SK-N-SH (cell line): ENCODE measurements at places on chromosomes 5 and 9.

GRCh38 chr5:6427694-6428093 lies 21.0 kb upstream of the UBE2QL1 start:
- no peak for DNase-seq

- no peak for DNase-seq
Measured at GRCh38 chr5:54859316-54859715, 126.1 kb downstream of the ESM1 start.

DNA sequence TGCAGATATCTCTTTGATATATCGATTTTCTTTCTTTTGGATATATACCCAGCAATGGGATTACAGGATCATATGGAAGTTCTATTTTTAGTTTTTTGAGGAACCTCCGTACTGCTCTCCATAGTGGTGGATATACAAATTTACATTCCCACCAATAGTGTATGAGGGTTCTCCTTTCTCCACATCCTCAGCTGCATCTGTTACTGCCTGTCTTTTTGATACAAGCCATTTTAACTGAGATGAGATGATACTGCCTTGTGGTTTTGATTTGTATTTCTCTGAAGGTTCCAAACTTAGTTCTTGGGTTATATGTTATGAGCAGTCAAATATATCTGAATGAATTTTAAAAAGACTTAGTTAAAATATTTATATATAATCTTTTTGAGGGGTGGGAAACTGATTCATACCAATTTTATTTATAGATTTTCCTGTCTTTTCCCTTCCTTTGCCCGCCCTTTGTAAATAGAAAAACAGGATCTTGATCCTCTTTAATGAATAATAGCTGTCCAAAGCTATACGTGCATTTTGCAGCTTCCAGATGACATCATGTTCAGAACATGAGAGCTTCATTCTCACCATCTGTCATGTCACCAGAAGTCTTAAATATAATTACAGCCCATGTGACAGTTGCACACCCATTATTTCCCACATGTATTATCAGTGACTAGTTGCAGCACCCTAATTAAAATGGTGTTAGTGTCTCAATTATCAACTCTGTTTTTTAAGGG lies 6.2 kb upstream of the ARHGEF28 start:
- DNase-seq: no peak

DNA sequence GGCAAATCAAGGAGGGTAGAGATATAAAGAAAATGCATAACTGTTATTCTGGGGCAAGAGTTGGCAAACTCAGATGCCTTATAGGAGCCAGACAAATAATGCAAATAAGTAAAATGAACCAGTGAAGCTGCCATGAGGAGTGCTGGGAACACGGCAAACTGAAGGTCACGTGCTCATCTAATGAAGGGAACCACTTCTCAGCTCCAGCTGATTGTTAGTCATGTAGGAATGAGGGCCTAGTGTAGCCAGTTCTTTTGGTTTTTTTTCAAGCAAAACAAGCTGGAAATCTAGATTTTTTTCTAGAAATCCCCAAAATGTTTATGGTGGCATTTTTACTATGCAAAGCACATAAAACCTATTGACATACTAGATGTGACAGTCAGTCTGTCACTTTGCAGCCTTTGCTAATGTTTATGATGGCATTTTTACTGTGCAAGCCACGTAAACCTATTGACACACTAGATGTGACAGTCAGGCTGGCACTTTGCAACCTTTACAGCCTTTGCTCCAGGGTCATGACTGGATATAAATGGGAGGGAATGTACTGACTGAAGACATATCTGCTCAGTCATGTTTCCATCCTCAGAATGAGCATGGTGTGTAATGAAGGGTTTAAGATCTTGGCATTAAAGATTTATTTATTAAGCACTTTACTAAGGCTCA lies 39.4 kb downstream of the RUSC2 start:
- DNase-seq: no peak

- no peak for DNase-seq
Measured at GRCh38 chr5:147668385-147668784, 114.1 kb downstream of the JAKMIP2 start.

GRCh38 chr5:74639807-74640449 lies 600 bp downstream of the ENC1 start:
- peak; percentile 76 for DNase-seq

GRCh38 chr9:11086561-11086960 lies 473.8 kb upstream of the PTPRD start:
- DNase-seq: no peak

DNA sequence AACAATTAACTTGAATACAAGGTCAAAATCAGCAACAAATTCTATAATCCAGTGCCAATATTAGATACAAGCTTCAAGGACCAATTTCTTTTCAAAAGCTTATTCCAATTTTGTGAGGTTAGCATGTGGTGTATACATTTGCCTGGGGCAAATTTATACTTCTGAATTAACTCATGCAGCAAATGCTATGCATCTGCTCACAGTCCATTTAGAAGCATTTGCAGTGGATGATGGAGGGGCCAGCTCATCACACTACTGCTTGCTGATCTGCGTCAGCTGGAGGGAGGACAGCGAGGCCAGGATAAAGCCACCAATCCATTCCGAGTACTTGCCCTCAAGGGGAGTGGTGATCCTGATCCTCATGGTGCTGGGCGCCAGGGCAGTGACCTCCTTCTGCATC lies 474.3 kb upstream of the KIF2A start:
- DNase-seq: no peak

DNA sequence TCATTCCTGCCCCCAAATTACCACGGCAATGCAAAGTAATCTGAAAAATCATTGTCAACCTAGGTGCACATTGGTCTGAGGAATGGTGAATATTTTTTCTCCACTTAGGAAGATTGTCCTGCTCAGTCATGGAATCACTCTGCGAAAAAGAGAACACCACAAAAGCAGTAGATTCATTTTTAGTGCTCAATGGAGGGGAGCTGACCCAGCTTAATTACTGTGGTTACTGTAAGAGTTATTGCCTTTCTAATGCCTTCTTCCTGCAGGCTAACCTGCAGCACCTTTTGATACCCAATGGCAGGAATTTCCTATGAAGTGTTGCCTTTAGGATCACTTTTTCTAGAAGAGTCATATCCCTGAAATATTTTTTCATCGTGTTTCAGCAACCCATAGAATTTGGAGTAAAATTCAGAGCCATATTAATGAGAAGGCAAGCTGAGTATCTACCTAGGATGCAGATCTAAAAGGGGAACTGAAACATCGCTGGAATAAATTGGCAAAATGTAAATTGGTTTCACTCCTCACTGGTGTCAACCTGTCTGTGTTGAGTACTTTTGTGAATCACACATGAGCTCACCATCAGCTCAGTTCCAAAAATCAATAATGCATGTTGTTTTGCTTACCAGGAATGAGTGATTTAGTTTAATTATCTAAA lies 464.5 kb downstream of the CSNK1G3 start:
- DNase-seq: no peak

GRCh38 chr5:173869316-173869715 lies 18.8 kb upstream of the CPEB4 start:
- DNase-seq: no peak

- peak; percentile 45 for DNase-seq
Measured at GRCh38 chr5:104913841-104914281, 1351.3 kb upstream of the NUDT12 start.

GRCh38 chr9:116877072-116877471 lies 190.0 kb downstream of the TRIM32 start:
- DNase-seq: no peak

DNA sequence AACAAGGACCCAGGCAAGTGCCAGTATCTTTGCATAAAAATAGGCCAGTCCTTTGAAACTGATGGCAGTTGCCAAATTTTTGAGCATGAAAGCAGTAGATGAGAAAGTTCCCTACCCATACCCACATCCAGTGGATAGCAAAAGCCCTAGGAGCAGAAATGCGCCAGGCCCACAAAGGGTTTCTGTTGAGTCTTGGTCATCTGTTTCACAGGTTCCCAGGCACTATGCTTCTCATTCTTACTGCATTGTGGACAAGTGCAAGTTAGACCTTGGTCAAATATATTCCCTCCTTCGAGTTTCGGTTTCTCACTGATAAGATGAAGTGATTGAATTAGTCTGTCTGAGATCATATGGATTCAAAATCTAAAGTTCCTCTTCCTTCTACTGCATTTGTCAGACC lies 152.3 kb downstream of the NR3C1 start:
- DNase-seq: no peak

DNA sequence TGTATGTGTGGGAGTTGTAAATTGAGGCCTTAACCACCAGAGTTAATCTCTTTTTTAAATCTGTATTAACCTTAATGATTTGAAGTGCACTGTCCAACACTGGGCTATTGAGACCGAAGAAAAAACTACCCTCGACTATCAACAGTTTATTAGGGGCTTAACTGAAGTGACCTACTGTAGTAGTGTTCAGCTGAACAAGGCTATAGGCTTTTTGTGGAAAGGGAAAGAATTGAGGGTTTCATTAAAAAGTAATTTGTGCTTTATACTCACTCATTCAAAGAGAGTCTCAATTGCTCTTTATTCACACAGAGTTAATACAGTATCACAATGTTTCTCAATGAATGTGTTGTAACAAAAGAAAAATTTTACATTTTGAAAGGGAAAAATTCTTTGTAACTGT lies 267.5 kb downstream of the SLF1 start:
- no peak for DNase-seq

DNA sequence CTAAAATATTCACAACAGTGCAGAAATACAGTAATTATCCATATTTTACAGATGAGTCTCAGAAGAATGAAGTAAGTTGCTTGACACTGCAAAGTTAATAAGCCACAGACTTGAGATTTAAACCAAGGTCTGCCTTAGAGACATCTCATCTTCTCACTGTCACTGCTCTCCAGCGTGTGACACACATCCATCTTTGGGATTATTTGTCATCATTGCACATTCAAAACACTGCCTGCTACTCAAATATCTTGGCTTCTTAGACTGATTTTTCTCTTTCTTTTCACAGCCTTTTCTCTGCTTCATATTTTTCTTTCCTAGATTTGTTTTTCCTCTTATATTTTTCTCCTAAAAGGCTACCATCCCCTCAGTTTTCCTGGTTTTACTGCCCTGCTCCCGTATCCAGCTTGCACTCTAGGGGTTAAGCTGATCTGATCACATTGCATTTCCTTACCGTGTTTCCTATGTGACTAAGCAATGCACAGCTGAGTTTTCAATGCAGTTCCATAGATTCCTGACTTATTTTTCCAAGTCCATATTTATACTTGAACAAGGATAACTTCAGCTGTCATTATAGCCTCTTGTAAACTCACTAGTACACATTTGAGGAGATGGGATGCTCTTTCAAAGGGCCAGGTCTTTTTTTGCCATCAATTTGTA lies 353.0 kb downstream of the PLK2 start:
- DNase-seq: no peak

- no peak for DNase-seq
Measured at GRCh38 chr5:149681922-149682321, 48.2 kb upstream of the PPARGC1B start.

DNA sequence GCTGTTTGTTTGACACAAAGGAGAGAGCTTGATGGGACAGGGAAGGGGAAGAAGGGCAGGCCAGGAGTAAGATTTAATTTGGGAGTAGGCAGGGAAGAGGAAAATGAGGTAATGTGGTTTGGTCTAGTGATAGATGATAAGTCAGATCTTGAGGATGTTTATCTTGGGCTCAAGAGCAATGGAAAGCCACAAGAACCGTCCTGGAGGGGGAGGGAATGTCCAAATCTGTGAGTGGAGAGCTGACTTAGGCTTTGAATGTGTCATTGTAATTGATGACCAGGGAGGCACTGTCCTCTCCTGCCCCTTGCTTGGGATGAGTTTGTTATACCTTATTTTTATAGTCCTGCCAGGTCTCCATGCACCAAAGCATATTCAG lies 37.5 kb downstream of the MAMDC2 start:
- DNase-seq: no peak

GRCh38 chr5:143682929-143683386 lies 129.0 kb upstream of the HMHB1 start:
- no peak for DNase-seq

GRCh38 chr5:96809921-96810320 lies 2.2 kb upstream of the ERAP1 start:
- DNase-seq: no peak

- no peak for DNase-seq
Measured at GRCh38 chr5:42721484-42721883, 35.1 kb upstream of the CCDC152 start.

- no peak for DNase-seq
Measured at GRCh38 chr5:140632366-140633020, 482 bp downstream of the CD14 start.

GRCh38 chr5:151924564-151925301 lies at the start of gene GLRA1:
Gene GLRA1, minus strand, starts transcription at chr5:151924851. Its CDS starts 302 bp downstream, at chr5:151924549.
- DNase-seq: peak; percentile 45

- no peak for DNase-seq
Measured at GRCh38 chr9:89654025-89654662, 49.3 kb downstream of the GADD45G start.

DNA sequence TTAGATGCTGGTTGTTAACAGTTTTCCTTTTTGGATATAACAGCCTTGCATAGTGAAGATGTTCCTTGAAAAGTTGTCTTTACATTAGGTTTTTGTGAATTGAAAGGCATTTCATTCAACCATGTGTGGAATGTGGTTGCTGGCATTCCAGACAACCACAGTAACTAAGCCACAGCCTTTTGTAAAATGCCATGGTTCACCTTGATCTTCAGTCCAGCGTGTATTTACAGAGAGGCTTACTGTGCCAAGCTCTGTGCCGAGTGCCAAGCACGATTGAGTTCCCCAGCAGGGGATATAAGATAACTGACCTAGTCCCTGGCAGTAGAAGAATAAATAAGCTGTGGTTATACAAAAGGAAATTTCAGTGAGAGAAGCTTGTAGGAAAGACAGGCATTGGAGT lies 4.9 kb downstream of the EXOSC2 start:
- no peak for DNase-seq

DNA sequence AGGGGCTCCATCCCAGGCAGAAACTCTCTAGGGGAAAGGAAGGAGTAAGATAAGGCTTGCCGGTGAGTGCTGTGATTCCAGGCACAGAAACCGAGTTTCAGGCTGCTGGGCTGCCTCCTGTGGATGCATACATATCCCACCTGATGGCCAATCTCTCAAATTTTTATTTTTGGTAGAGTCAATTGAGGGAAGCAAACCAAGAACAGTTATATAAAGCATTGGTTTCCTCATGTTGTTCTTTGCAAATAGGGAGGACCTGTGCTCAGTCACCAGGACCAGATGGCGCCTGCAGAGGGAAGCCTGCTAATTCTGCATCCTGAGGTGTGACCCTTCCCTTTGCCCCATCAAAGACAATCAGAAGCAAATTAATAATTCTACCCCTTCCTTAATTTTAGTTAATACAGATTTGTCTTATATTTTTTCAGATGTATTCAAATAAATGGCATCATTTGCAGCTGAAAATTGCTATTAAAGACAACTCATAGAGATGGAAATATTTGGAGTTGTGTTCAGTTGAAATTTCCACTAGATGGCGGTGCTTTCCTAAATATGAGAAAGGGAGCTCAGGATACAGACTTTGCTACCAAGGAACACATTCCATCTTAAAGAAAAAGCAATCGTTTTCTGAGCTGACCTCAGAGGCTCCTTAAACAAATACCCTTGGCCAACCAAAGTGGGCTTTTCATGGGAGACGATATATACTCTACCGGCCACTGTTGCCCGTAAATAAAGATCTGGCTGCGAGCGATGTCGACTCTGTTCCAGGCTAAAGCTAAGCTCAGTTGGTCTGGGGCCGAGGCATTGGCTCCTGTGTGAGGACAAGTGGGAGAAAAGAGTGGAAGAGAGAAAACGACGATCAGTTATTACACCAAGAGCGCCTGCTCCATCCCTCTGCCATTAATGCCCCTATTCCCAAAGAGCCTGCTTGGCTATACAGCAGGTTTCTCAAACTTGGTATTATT lies 225.7 kb upstream of the KLF9 start:
- no peak for DNase-seq
